ENCODE measurements at places on chromosomes 3 and 15.
A peak's percentile ranks its signal among the peaks of the same experiment; 100 is the strongest.

GRCh38 chr3:101861212-101861788 is 12.0 kb downstream of the NFKBIZ start:
- no peak for DNase-seq

DNA sequence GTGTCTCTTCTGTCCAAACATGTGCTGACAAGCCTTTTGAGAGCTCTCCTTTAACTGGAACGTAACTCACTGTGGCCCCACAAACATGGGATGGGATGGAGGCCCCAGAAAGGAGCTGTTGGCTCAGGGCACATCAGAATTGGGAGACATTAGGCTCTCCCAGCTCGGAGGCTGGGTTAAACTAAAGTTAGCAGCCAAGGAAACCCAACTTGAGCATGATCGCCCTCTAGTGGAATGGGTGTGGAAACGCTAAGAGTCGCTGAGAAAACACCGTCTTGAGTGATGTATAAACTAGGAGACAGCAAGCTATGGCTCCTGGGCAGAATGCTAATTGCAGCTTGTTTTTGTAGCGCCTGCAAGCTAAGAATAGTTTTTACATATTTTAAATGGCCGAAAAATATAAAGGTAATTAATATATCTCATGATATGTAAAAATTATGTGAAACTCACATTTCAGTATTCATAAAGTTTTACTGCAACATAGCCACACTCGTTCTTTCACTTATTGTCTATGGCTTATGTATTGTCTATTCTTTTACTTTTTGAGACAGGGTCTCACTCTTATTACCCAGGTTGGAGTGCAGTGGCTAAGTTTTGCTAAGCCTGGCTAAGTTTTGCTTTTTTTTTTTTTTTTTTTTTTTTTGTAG is 138.8 kb upstream of the HACD2 start:
- DNase-seq = peak; percentile 56

DNA sequence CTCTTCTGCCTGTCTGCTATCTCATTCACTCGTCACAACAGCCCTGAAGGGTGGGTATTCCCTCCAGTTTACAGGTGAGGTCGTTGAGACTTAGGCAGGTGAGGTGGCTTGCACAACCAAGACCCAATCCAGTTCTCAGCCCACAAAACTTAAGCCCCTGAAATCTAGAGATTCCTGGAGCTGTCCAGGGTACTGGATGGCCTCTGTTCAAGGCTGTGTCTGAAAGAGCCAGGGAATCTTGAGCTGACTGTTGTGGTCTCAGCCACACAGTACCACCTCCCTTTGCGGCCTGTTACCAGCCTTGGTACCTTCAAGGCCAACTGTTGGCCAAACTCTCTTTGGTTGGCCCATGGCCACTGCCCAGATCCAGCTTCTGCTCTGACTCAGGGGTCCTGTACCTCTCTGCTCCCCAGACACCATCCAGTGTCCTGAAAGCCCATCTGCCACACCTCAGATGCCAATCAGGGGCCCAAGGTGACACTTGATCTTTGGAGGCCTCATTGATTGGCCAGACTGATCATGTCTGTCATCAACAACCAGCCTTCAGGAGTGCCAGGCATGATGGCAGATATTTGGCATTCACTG is 10.9 kb upstream of the FAM107A start:
- no peak for DNase-seq

GRCh38 chr3:14565868-14566588 is 25.9 kb upstream of the GRIP2 start:
- no peak for DNase-seq

DNA sequence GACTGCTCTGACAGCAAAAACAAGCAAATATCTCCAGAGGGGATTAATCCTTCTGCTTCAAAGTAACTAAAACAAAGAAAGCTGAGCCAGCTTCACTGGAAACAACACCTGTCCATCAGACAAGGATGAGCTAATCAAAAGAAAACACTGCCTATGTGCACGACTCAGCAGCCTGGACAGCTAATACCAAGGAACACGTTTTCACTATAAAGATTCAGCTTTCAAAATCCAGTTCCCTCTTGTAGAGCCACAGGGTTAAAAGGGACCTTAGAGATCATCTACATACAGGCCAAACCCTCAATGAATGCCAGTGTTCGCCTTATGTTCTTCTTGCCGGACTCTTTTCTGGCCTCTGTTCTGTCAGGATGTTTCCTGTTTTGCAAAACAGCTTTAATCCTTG is 6.9 kb downstream of the TUSC7 start:
- DNase-seq = no peak

DNA sequence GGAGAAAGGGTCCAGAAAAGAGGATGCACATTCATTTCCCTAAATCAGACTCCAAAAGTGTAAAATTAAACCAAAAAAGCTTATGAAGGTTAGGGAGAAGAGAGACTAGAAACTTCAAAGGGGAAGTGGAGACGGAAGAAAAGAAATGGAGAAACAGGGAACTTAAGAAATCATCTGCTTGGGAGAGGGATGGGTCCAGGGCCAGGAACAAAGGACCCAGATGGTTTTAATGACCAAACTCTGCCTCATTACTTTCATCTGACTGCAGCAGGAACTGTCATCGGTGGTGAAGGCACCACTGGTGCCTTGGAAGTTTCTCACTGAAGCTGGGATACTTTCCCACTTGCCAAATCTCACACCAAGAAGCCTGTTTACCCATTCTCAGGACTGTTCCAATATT is 70.5 kb upstream of the SLC4A7 start:
- DNase-seq = no peak

GRCh38 chr15:65303687-65304380 is 643 bp upstream of the RNU5B-1 start:
- no peak for DNase-seq

- peak; percentile 92 for DNase-seq
Measured at GRCh38 chr15:39455471-39455991, 125.3 kb upstream of the THBS1 start.

DNA sequence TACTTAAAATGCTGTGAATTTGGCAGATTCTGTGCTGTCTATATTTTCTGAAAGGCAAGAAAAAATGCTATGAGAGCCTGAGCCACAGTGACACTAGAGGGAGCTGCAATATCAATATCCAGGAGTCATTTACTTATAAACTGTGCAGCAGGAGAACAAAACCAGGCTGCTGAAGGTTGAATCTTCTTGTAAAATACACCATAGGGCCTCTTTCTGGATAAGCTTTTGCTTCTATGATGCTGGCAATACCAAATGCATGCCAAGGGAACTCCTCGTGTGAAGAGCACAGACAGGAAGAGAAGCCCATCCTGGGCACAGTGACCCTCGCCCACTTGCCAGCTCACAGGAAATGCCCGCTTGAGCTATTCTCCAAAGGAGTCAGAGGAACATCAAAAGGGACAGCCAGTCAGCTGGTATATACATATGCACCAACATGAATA is 48.0 kb upstream of the TSPAN3 start:
- DNase-seq = peak; percentile 47

DNA sequence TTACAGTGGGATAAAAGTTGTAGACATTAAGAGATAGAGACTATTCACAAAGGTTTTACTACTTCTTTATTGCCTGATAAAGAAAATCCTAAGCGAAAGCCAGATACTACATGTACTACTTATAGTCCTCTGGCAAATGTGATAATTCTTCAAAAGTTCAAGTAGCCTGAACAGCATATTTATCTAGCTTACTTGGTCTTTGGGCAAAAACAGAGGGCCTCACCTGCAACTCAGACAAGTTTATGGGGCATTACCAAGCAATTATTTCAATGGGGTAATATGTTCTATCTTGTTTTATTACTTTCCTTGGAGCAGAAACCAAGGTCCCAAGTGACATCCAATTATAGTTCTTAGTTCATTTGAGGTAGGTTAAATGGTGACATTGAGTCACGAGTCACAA is 390.1 kb upstream of the ARHGEF26 start:
- no peak for DNase-seq

- no peak for DNase-seq
Measured at GRCh38 chr15:101489237-101489598, 289 bp downstream of the PCSK6 start.

GRCh38 chr3:58776231-58776630 is 109.7 kb upstream of the FAM3D start:
- no peak for DNase-seq

DNA sequence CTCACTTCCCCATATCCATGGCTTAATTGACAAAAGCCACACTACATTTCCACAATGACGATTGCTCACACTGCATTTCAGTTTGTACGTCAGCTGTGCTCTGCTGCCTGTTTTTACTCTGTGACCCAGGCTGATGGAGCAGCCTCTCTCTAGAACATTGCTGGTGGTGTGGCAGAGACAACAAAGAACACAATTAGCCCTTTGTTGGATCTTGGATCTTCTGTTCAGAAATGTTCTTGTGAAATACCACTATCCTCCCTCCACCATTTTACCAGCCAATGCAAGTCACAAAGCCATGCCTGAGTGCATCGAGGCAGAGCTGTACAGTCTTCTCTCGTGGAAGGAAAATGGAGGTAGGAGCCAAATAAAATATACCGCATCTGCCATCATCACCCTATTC is 56.9 kb upstream of the TBC1D5 start:
- no peak for DNase-seq

DNA sequence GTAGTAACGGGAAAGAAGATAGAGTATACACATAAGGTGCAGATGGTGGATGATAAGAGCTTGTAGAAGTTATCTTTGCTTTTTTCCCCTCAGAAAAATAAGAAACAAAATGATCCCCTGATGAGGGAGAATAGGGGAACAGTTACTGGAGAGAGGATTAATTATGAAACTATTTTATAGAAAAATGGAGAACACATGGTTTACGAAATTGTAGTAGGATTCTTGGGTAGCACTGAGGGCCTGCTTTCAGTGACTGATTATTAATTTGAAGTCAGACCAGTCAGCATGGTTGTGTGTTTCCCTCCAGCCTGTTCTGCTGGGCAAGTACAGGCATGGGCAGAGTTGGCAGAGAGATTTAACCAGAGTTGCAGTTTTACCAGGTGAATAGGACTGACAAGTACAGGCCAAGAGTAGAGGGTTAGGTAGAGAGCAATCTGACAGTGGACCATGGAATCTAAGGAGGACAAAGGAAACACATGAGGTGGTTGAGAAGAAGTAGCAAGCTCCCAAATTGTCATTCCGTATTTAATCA is 5.9 kb downstream of the SLC49A4 start:
- DNase-seq = no peak

DNA sequence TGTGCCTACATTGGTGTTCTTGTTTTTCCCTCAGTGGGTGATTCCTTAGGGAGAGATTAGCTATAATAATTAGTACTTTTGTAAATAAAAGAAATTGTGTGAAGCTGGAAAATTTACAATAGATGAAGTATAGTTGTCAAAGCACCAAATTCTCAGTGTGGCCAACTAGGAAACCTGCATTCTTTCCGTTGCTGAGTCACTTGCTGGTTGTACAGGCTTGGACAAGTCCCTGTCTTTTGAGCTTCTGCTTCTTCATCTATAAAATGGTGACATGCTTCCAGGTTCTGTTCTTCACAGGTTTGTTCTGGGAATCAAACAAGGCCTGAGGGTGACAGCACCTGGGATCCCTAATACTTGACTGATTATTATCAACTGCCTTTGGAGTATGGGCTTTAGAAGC is 184.1 kb upstream of the HES1 start:
- no peak for DNase-seq

- DNase-seq = no peak
Measured at GRCh38 chr3:137693791-137694190, 70.3 kb upstream of the SOX14 start.

DNA sequence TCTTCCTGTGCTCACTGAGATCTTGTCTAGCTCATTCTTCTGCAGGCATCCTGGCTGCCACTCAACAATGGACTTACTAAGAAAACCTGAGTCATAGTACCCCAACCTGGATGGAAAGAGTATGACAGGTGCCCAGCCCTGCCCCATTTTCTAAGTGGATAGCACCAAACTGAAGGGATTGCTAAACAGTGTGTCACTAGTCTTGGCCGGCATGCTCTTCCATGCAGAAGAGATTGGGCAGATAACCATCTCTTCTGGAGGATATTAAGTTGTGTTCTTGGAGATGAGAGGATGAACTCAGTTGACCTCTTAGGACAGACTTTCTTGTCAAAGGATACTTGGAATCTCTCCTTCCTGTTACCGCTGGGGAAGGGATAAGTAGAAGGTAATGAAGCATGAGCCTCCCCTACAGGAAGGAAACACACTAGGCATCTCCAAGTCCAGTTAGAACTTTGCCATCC is 797.5 kb downstream of the AGBL1 start:
- peak; percentile 75 for DNase-seq

- DNase-seq = no peak
Measured at GRCh38 chr15:60975218-60975617, 253.9 kb downstream of the RORA start.

GRCh38 chr3:64295594-64295993 is 70.3 kb upstream of the PRICKLE2 start:
- DNase-seq = no peak

Measured in LNCaP clone FGC (cell line).